IMR-90 (cell line): ENCODE measurements at places on chromosomes 5 and 9. TPM values are rescaled to one million over a fixed set of nuclear protein-coding genes. Genes with fewer than 3 reads are reported as not detected.

DNA sequence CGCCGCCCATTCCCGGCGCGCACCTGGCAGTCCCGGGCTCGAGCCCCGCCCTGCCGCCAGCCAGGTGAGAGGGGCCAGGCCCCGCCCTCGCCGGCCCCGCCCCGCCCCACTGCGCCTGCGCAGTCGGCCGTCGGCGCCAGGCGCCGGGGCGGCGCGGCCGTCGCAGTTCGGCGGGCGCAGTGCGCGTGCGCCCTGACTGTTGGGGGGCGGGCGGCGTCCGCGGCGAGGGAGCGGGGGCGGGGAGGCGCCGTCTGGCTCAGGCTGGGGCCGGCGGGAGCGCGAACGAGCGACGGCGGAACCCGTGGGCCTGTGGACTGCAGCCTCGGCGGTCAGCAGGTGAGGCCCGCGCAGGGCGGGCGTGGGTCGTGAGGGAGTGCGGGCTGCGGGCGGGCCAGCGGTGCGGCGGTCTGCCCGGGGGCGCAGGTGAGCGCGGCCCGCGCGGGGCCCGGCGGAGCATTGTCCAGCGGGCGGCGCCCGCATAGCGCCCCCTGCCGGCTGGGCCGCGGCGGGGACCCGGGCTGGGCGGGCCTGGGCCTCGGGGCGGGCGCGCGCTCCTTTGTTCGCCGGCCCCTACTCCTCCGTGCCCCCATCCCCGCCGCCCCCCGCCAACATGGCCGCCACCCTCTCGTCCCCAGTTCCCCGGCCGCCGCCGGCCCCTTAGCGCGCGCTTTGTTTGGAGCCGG is at the start of gene SPIN1:
Gene SPIN1, plus strand, starts transcription at position 242 of the 683 bp plus-strand sequence. CDS start 38,096 bp downstream, outside the sequence.
- DNase-seq: peak; percentile 62

DNA sequence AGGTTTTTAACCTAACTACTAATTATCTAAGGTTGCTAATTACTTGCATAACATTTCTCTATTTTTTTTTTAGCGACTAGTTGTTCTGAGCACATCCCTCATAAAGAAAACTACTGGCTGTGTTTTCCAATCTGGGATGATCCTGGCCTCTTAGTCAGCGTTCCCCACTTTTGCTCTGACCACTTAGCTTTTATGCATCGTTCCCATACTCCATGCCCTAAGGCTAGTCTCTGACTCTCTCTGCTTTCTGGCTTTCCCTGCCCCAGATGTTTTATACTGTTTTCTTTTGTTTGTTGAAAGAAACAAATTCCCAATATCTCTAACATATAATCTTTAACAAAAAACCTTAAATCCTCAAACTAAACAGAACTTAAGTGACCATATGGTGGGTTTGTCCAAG is 217.9 kb downstream of the SPATA31D1 start:
- DNase-seq: no peak

- no peak for DNase-seq
Measured at GRCh38 chr5:3197304-3198073, 398.1 kb upstream of the IRX1 start.

DNA sequence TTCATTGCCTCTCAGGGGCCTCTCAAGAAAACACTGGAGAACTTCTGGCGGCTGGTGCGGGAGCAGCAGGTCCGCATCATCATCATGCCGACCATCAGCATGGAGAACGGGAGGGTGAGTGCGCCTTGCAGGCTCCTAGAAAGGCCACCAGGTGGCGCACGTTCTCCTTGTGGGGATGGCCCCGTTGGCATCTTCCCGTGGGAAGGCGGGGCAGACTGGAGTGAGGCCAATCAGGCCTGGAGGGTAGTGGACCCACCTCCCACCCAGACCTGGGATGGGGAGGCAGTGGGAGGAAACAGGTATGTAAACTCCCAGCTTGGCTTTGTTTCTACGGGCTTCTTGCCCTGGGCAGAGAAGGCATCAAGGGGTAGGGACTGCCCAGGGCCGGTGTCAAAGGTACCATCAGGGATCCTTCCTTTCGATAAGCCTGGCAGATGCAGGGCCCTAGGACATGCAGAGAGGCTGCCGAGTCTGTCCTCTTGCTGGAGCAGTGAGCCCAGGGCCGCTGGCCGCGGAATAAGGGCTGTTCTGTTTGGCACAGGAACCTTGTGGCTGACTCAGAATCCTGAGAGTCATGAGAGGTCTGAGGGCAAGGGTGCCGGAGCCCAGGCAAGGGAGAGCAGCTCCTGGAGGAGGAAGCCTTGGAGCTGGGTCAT is 18.9 kb upstream of the SPTLC1 start:
- peak; percentile 77 for DNase-seq

- no peak for DNase-seq
Measured at GRCh38 chr9:892123-892522, 50.6 kb downstream of the DMRT1 start.

DNA sequence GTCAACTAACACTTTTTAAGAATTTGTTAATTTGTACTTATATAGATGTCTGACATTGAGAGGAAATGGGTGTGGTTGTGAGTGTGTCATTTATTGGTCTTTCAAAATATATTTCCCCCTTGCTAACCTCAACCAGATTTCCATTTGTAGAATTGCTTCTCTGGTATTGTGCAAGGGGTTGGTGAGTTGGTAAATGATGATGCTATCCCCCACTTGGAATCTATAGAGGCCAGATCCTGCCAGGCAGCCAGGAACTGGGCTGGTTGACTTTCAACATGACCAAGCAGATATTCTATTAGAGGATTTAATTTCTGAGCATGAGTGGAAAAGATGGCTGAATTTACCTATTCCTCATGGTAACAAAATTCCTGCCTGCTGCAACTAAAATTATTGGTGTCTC is 306.6 kb upstream of the KIF2A start:
- DNase-seq: no peak

DNA sequence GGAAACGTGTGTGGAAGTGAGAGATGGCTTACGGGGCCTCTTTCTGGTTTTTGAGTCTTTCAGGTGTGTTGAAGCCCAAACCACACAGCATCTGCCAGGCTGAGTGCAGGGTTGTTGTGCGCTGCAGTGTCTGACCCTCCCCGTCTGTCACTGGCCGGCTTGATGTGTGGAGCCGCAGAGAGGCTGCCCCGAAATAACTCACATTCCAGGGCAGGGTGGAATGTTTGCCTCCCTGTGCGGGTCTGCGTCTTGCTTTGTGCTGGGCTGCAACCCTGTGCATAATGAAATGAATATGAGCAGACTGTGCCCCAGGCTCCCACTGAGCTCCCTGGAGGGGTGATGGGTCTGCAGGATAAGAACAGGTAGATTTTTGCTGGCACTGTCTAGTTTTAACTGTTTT is 9.9 kb upstream of the PLEKHG4B start:
- peak; percentile 17 for DNase-seq

GRCh38 chr9:15246708-15247107 is 60.3 kb downstream of the TTC39B start:
- peak; percentile 55 for DNase-seq

- DNase-seq: peak; percentile 92
Measured at GRCh38 chr9:127159325-127159801, 36.9 kb upstream of the ANGPTL2 start.

DNA sequence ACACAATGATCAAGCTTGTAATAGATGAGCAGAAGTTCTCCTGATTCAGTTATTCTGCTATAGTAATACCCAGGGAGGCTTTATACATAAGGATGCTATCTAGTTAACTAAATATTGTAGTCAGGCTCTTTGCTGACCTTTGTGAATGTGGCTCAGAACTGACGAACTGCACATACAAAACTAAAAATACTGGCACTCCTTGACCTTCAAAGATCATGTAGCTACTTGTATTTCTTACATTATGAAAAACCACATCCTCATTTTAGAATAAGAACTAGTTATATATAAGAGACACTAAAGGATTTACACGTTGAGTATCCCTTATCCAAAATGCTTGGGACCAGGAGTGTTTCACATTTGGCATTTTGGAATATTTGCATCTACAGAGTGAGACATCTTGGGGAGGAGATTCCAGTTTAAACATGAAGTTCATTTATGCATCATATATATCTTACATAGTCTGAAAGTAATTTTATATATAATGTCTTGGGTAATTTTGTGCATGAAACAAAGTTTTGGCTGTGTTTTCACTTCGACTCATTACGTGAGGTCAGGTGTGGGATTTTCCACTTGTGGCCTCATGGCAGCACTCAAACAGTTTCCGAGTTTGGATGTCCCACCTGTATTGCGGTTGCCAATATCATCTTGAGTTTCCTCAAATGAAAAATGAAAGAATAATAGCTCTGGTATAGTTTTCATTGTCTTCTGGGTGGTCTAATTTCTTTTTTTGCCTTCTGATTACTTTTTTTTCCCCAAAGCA is 58.4 kb upstream of the FBXL7 start:
- no peak for DNase-seq

GRCh38 chr5:161190778-161191177 is 338.8 kb upstream of the ATP10B start:
- DNase-seq: no peak

GRCh38 chr9:15426019-15426418 is 3.3 kb downstream of the SNAPC3 start:
- DNase-seq: no peak

DNA sequence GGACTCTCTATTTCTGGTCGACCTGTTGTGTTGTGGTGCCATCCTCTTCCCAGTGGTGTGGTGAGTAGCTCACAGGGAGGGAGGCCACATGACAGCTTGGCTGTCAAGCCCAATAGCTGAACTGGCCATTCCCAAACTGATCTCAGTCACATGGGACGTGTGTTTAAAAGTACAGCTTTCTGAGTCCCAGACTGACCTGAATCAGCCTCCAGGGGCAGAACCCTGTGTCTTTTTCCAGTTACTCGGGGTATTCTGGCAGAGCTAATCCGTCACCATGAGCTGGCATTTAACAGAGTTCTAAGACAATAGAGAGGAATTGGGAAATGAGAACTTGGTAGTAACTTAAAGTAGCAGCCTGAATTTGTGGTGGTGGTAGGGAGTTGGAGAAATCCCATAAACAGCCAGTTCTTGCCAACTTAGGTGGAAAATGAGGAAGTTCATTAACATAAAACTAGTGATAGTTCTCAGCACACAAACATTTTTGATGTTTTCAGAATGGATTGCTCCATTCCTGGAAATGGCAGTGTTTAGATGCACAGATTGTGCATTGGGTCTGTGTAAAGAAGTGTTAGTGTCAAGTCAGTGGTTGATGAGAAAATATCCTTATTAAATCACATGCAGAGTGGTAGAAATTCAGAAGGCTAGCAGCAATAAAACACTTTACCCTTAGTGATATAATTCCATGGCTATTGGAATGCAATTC is 50.9 kb downstream of the GPR107 start:
- DNase-seq: no peak

- no peak for DNase-seq
Measured at GRCh38 chr9:131447148-131447547, 53.3 kb downstream of the PRRC2B start.

GRCh38 chr5:95916687-95917085 is 45.0 kb downstream of the ELL2 start:
- DNase-seq: no peak

- DNase-seq: no peak
Measured at GRCh38 chr5:93596310-93596675, 13.3 kb downstream of the NR2F1 start.

DNA sequence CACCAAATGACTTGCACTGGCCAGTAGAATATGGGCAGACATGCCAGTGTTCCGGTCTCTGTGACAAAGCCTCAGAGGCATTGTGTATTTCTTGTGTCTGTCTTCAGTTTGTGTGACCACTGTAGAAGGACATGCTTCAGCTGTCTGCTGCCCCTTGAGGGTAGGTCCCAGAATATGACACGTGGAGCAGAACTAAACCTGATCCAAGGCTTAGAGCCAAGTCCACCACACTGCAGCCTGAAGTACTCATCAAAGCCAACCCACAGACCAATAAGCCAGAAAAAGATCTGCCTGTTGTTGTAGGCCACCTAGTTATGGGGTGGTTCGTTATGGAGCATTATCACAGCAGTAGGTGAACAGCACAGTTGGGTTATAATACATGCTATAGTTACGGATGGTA is 468.9 kb downstream of the PSAT1 start:
- no peak for DNase-seq

DNA sequence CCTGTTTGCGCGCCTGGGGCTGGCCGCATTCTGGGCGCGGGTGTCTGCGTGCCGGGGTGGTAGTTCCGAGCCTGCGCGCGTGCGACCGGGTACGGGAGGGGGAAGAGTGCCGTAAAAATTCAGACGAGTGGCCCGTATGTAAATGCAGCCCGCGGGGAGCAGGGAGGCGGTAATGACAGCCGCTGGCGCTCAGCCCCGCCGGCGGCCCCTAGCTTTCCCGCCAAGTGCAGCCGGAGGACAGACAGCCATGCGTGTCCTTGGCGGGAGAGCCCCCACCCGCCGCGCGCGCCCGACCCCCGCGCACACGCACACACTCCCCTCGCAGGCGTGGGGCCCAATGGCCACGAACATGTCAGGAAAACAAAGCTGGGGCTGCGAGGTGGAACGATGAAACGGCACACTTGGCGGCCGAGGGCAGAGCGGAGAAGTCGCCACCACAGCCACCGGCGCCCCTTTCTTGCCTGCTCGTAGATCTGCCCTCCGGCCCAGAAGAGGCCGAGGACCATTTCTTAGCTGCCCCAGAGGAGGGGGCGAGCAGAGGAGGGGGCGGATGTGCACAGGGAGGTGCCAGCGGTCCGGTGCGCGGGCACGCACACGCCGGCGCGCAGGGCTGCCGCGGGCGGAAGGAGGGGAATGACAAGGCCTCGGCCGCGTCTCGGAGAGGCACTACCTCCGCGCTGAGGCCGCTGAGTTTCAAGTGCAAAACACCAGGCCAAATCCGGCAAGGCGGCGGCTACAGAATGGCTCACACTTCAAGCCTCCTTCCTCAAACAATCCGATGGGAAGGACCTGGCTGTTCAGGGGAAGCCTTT is 208.4 kb downstream of the MEF2C start:
- no peak for DNase-seq

GRCh38 chr5:155689406-155689805 is 637.6 kb upstream of the SGCD start:
- DNase-seq: no peak

DNA sequence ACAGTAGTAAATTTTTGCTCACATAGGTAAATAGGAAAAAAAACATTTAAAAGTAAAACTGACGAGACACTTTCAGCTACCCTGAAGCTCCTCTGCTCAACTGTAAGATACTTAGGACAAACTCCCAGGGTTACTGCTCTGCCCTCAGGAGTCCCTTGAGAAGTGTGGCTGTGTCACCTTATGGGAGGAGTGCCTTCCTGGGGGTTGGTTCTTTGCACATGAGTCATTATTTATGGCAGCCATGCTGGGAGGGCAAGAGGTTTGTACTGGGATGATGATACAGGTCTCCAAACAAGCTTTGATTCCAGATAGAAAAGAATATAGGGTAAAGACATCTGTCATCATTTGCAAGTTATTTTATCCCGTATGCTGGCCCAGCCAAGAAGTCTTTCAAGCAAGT is 45.9 kb downstream of the TTC1 start:
- peak; percentile 51 for DNase-seq

- no peak for DNase-seq
Measured at GRCh38 chr9:134671341-134672113, 29.9 kb downstream of the COL5A1 start.

Gene TUBB4B
- total RNA-seq: 236 and 237 TPM in 2 replicates

Gene SPATA31D3
- not detected in 2 replicates for total RNA-seq

Gene FRMD3
- under 0.01 and 0.18 TPM in 2 replicates for total RNA-seq

Gene PGM5
- total RNA-seq: 12.8 and 14.7 TPM in 2 replicates

Gene KIF24
- 2.5 and 3.0 TPM in 2 replicates for total RNA-seq

Gene GFI1B
- not detected in 2 replicates for total RNA-seq

Gene NUDT12
- 5.9 and 10.0 TPM in 2 replicates for total RNA-seq

Gene SPDL1
- total RNA-seq: 18.8 and 48.6 TPM in 2 replicates

Gene PCDHGC5
- total RNA-seq: 2.5 and 2.9 TPM in 2 replicates

Gene PCDH1
- total RNA-seq: 0.83 and 0.90 TPM in 2 replicates

Gene ARL14EPL
- not detected in 2 replicates for total RNA-seq

Gene PHPT1
- total RNA-seq: 70.3 and 79.8 TPM in 2 replicates

Gene NME5
- under 0.01 and 0.18 TPM in 2 replicates for total RNA-seq

Gene PHF24
- not detected in 2 replicates for total RNA-seq

Gene CARTPT
- not detected in 2 replicates for total RNA-seq

Gene AGXT2
- total RNA-seq: not detected in 2 replicates

Gene PCA3
- total RNA-seq: not detected in 2 replicates
